DMS79 treated with DMSO at 0.1 percent for 48 hours (cell line): ENCODE measurements at places on chromosomes 12 and 14.

DNA sequence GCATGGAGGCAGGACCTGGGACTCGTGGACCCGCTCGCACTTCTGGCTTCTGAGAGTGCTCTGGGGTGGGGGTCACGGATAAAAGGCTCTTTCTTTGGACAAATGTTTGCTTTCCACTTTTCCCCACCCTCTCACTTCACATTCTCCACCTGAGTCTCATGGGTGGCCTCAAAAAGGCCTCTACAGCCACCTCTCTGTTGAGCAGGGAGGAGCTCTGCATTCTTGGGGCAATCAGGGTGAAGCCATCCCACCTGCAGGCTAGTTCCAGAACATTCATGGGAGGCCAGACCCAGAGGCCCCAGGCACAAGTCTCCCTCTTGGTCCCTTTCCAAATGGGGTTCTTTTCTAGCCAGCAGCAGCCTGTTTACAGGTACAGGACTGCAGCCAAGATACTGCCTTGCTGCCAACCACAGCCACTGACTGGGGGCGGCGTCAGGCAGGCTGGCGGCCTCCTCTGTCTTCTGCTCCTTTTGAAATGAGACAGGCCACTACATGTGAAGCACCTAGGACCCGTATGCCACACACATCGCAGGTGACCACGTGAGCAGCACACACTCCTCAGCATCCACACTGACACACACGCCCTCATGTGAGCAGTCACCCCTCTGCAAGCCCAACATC, 18.2 kb upstream of the CEBPE start:
- DNase-seq: no peak

GRCh38 chr12:49093792-49094159, 825 bp downstream of the DHH start:
- peak; percentile 75 for DNase-seq

- DNase-seq: no peak
Observed at GRCh38 chr14:86999036-86999435, 993.9 kb downstream of the GALC start.

DNA sequence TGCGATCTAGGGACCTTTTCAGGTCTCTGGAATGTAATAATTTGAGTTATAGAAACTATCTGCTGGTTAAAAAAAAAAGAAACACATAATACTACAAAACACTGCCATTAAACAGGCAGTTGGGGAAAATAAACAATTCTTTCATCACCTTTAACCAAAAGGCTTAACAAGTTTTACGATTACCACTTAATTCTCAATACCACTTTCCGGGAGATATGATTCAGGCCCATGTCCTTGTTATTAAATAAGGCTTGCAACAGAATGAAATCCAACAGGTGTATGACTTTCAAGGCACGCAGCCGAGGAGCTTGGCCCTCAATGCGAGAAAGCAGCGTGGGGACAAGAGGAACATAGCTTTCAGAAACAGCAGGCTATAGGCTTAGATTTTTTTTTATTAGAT, 5.6 kb upstream of the GLRX5 start:
- no peak for DNase-seq

- DNase-seq: no peak
Observed at GRCh38 chr14:32233260-32233659, 30.2 kb upstream of the RNU6-8 start.

- DNase-seq: peak; percentile 67
Observed at GRCh38 chr12:50637870-50638481, 125.9 kb upstream of the ATF1 start.

- peak; percentile 68 for DNase-seq
Observed at GRCh38 chr14:104103446-104104075, 18.1 kb downstream of the ASPG start.

- no peak for DNase-seq
Observed at GRCh38 chr14:20631023-20631879, 10.2 kb downstream of the OR6S1 start.

GRCh38 chr12:101793401-101793800, 37.4 kb downstream of the GNPTAB start:
- no peak for DNase-seq

GRCh38 chr12:131928080-131928710, 881 bp upstream of the PUS1 start:
- DNase-seq: no peak

DNA sequence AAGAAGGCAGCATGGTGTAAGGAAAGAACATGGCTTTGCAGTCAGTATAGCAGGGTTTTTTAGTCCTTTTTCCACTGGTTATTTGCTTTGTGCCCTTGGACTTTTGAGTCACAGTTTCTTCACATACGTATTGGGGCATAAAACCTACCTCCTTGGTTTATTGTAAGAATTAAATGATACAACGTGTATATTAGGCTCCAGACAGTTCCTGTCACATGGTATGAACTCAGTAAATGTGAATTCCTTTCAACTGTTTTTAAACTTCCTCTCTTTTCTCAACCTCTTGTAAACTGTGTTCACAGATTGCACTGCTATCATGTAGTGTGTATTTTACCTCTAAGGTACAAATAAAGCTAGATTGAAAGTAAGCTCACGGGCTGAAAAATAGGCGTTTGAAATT, 29.5 kb downstream of the MSRB3 start:
- no peak for DNase-seq

GRCh38 chr12:131586269-131586668, 124.6 kb upstream of the SFSWAP start:
- no peak for DNase-seq

GRCh38 chr12:98022961-98023360, 492.4 kb upstream of the TMPO start:
- DNase-seq: no peak

GRCh38 chr14:50647282-50647681, 20.8 kb downstream of the SAV1 start:
- DNase-seq: no peak

DNA sequence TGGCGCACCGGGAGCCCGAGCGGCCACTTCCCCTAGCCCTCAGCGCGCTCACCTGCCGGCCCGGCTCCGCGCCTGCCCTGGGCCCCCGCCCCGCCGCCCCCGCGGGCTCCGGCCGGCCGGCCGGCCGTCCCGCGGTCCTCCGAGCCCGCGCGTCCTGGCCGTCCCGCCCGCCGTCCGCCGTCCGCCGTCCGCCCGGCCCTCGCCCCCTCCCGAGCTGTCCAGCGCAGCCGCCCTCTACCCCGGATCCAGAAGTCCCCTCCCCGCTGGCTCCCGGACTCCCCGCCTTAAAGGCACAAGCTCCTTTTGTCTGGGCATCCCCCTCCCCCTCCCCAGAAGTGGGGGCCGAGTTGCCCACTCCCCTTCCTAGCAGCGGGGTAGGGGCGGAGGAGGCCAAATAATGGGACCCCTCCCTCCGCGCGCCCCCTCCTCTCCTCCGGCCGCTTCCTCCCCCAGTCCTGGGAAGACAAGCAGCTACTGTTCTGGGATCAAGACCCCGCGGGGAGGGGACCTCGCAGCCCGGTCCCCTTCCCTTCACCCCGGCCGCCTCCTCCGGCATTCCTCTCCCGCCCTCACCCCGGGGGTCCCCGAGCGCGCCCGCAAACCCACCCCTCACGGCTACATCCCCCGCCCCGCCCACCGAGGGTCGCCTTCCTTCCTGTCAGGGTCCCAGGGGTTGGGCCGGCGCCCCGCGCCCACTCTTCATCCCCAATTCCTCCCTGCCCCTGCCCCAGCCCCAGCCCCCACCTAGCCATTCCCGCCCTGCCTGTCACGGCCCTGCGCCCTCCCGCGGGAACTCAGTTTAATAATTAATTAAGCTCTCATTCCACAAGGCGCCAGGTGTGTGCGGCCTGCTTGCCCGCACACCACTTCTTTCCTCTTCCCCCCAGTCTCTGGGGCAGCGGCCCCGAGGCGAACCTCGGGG, at the start of gene ADCY6:
Gene ADCY6, minus strand, starts transcription at position 236 of the 922 bp plus-strand sequence. CDS start 5,655 bp downstream, outside the sequence.
- DNase-seq: peak; percentile 34

- DNase-seq: no peak
Observed at GRCh38 chr14:64721391-64721791, 17.2 kb downstream of the PLEKHG3 start.

GRCh38 chr14:38248321-38249028, 7.4 kb downstream of the CLEC14A start:
- DNase-seq: no peak

GRCh38 chr12:131063413-131063812, 109.7 kb downstream of the ADGRD1 start:
- DNase-seq: no peak

- DNase-seq: no peak
Observed at GRCh38 chr12:76441016-76441415, 92.8 kb upstream of the BBS10 start.

GRCh38 chr12:106428384-106428783, 70.8 kb downstream of the POLR3B start:
- peak; percentile 3 for DNase-seq

- DNase-seq: no peak
Observed at GRCh38 chr12:117005417-117006046, 93.7 kb downstream of the TESC start.

DNA sequence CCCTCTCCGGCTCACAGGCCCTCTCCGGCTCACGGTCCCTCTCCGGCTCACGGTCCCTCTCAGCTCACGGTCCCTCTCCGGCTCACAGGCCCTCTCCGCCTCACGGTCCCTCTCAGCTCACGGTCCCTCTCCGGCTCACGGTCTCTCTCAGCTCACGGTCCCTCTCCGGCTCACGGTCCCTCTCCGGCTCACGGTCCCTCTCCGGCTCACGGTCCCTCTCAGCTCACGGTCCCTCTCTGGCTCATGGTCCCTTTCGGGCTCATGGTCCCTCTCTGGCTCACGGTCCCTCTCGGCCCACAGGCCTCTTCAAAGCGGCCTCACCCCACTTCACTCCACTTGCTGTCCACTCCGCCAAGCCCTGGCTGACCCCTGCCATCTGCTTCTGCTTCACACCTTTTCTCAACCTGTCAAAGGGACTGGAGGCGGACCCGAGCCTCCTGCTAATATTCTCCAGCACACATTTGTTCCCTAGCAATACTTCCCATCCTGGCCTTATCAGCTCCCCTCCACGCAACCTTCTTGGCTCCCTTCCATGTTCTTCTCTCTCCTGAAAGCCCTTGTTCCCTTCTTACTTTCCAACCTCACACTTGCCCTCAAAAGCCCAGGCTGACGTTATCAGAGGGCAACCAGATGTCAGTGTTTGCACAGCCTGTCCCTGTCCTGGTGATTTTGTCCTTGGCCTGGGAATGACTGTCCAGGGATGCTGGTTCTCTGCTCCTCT, 176.7 kb downstream of the CALM1 start:
- peak; percentile 85 for DNase-seq

- peak; percentile 51 for DNase-seq
Observed at GRCh38 chr14:44979740-44980356, 17.9 kb downstream of the TOGARAM1 start.

DNA sequence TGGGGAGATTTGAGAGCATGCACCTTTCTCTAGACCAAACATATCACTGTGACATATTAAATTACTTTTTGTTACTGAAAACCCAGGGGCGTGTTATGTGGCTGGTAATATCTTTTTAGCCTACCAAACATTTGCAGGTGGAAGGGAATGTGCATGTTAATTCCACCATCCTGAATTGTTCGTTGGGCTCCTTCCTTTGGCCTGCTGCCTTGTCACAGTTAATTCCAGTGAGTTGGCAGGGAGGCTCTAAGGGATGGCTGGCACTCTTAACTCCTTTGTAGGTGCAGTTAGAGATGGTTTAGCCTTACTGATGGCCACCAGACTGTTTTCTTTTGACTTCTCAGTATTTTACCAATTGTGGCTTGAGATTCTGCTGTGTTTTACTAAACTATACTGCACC, 64.5 kb downstream of the DIP2B start:
- DNase-seq: no peak

GRCh38 chr14:75049731-75050201, 1.5 kb downstream of the MLH3 start:
- no peak for DNase-seq

DNA sequence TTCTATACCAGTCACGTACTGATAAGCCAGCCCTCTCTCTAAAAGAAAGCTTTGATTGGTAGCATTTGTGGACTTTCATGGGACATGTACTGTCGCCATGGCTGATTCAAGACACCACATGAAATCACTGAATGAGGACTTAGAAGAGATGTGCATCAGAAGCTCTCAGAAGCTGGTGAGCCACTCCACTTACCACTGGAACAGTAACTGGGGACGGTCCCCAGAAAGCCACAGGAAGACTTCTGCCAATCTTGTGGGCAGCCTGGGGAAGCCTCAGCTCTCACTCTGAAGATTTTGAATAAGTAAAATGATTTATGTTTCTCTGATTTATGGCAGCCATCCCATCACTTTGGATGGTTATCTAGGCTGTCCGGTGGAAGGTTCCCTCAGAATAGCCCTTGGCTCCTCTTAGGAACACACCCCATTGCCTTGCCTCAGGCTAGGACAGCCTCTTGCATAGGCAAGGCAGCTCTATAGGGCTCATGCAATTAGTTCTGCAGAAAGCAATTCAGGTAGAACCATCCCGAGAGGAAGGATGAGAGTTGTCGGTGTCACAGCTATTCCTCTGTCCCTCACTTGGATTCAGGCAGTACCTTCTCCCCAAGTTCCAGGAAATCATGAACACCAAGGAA, 9.8 kb downstream of the DHRS1 start:
- DNase-seq: no peak
